SJSA1 (cell line): ENCODE measurements at places on chromosomes 2 and 18. TPM values are rescaled to one million over a fixed set of nuclear protein-coding genes. Genes with fewer than 3 reads are reported as not detected.

ASB3 gene
- 15.7 and 32.3 TPM in 2 replicates for total RNA-seq

SNTG2 gene
- 6.7 and 8.7 TPM in 2 replicates for total RNA-seq

FBLN7 gene
- total RNA-seq = not detected in 2 replicates

COL5A2 gene
- total RNA-seq = 917 and 1,030 TPM in 2 replicates

REG3G gene
- not detected in 2 replicates for total RNA-seq

DNA sequence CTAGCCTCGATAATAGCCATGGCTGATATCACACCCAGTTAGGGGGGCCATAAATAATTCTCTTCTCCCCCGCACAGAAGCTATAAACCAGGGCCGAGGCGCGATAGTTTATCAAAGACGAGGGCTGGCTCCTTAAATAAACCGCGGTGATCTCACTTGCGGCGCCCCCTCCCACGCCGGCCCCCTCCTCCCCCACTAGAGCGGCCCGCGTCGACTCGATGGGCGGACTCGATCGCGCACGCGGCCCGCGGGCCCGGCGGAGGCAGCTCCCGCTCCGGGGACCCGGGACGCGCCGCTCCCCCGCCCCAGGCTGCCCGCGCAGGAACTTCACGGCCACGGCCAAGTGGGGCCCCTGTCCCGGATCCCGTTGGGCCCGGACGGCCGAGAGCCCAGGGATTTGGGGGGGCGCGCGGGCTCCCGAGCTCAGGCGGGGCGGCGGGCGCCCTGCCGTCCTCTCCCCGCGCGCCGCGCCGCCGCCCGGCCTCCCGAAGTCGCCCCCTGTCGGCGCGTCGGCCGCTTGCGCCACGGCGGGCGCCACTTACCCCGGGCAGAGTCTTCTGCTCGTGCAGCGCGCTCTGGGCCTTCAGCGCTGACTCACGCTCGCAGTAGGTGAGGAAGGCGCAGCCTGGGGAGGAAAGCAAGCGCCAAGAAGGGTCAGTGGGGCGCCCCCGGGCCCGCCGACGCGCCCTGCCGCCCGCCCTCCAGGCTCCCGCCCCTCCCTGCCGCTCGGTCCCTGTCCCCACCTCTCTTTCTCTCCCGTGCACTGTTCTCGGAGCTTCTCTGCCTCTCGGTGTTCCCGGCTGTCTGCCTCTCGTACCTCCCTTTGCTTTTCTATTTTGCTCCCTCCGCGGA, 80.4 kb downstream of the CELF4 start:
- peaks cover 13% of the 10 kb centered on the region for H3K27me3 ChIP-seq
- no peak overlapping the region for H3K27ac ChIP-seq
- DNase-seq = no peak

DNA sequence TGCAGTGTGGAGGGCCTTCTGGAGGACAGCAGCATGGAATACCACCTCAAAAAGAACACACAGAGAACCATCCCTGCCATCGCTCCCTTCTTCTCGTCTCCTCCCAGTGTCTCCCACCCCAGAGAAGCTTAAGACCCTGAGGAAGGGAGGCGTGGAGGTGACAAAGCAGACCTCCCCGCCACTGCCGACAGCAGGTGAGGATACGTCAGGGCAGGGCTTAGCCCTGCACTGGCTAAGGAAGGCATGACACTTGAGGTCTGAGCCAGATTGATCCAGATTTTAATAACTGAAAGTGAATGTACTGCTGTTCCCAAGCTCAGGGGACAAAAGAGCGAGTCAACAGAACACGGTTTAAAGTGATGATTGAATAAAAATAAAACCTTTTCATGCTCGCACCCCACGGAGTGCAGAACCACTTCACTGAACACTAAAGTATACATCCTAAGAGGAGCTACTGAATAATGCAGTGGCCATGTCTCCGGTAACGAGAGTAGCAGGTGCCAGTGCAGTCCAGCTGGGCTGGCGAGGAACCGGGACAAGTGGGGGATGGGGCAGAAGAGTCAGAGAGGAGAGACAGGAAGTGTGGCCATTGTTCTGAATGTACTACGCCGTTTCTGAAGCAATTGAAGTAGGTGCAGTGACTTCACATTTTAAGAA, 391.0 kb downstream of the CDH2 start:
- H3K27ac ChIP-seq = no peak overlapping the region
- no peak for DNase-seq
- H3K27me3 ChIP-seq = no peaks in the 10 kb centered on the region
- H3K36me3 ChIP-seq = no peaks in the 10 kb centered on the region
- no peak overlapping the region for H3K4me3 ChIP-seq

DNA sequence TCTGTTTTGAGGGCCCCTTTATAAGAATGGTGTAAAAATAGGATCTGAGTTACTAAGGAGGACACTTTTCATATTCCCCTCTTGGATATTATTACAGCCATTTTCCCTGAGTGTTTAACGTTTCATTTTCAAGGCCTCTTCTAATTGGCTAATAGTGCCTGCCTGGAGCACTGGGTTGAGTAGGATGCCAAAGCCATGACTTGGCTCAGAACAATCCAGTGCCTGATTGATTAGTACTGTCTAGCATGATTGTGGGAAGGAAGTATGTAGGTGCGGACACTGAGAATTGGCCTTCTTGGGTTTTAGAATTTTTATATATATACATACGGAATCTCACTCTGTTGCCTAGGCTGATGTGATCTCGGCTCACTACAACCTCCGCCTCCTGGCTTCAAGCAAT, 66.1 kb downstream of the NAB1 start:
- H3K27ac ChIP-seq = no peak overlapping the region
- H3K4me3 ChIP-seq = no peak overlapping the region
- no peak for DNase-seq
- H3K27me3 ChIP-seq = no peaks in the 10 kb centered on the region

DNA sequence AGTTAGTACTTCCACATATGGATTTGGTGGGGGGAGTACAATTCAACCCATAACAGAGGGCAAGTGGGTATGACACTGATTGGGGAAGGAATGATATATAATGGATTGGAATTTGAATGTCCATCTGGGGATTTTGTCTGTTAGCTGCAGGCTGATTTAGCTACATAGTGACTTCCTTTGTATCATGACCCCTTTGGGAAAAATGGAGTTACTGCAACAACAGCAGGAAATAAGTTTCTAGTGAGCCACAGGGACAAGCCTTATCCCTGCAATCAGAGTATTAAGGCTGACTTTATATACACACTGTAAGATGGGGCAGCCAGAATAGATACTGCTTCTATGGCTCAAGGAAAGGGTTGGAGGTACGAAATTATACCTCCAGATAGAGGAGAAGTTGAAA, 404.4 kb upstream of the MEIS1 start:
- no peak overlapping the region for H3K4me3 ChIP-seq
- no peak overlapping the region for H3K27ac ChIP-seq
- no peaks in the 10 kb centered on the region for H3K4me1 ChIP-seq
- DNase-seq = no peak
- H3K27me3 ChIP-seq = no peaks in the 10 kb centered on the region

DNA sequence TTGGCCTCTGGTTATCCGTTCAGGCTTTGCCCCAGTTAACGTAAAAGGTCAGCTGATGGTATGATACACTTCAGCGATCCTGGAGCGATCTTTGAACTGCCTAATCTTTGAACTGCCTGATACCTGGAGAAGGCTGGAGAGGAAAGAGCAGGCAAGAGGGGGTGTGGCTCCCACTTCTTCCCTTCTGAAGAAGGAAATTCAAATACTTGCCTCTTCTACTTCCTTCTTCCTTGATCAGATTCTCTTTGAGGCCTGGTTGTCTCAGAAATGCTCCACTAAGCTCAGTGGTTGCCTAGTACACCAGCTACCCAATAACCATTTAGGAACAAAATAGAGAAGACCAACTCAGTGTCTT, 619 bp downstream of the GALM start:
- H3K27me3 ChIP-seq = no peaks in the 10 kb centered on the region
- no peak for DNase-seq

GRCh38 chr2:229150317-229150716, 120.8 kb downstream of the PID1 start:
- no peak for DNase-seq
- H3K36me3 ChIP-seq = no peaks in the 10 kb centered on the region
- no peak overlapping the region for H3K4me3 ChIP-seq
- no peaks in the 10 kb centered on the region for H3K4me1 ChIP-seq
- no peak overlapping the region for H3K27ac ChIP-seq

GRCh38 chr2:13652531-13653313, 936.0 kb downstream of the TRIB2 start:
- no peaks in the 10 kb centered on the region for H3K27me3 ChIP-seq
- H3K36me3 ChIP-seq = no peaks in the 10 kb centered on the region
- H3K27ac ChIP-seq = 0 out of 2 replicates have a peak overlapping the region, but pooled peaks have one; percentile 26
- DNase-seq = peak; percentile 8
- no peak overlapping the region for H3K4me3 ChIP-seq
- peaks cover 4% of the 10 kb centered on the region; the same call in 1 of the 2 replicates for H3K4me1 ChIP-seq

DNA sequence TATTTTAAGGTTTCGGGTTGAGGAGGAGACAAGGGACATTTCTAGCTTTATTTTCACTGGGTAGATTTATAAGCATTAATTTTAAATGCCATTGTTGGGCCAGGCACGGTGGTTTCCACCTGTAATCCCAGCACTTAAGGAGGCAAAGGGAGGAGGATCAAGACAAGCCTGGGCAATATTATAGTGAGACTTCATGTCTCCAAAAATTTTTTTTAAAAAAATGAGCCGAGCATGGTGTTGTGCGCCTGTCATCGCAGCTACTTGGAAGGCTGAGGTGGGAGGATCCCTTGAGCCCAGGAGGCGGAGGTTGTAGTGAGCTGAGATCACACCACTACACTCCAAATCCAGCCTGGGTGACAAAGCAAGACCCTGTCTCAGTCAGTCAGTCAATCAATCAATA, 45.0 kb downstream of the MBD5 start:
- H3K27me3 ChIP-seq = no peaks in the 10 kb centered on the region
- no peaks in the 10 kb centered on the region for H3K36me3 ChIP-seq
- 0 out of 2 replicates have a peak, but pooled peaks cover 3% of the 10 kb centered on the region for H3K4me1 ChIP-seq
- DNase-seq = no peak
